ENCODE measurements at places on chromosomes 6 and 20.

GRCh38 chr6:74570044-74570443 is 635.8 kb downstream of the COL12A1 start:
- no peak for DNase-seq

GRCh38 chr20:46803123-46804020 is 91.3 kb upstream of the EYA2 start:
- no peak for DNase-seq

DNA sequence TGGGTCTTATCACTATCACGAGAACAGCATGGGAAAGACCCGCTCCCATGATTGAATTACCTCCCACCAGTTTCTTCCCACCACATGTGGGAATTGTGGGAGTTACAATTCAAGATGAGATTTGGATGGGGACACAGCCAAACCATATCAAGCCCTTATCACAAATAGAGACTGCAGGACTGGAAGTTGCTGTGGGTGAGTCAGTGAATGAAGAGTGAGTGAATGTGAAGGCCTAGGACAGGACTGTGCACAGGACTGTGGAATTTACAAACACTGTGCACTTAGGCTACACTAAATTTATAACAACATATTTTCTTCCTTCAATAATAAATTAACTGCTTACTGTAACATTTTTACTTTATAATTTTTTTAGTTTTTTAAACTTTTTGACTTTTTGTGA is 30.2 kb upstream of the BCAS1 start:
- no peak for DNase-seq

DNA sequence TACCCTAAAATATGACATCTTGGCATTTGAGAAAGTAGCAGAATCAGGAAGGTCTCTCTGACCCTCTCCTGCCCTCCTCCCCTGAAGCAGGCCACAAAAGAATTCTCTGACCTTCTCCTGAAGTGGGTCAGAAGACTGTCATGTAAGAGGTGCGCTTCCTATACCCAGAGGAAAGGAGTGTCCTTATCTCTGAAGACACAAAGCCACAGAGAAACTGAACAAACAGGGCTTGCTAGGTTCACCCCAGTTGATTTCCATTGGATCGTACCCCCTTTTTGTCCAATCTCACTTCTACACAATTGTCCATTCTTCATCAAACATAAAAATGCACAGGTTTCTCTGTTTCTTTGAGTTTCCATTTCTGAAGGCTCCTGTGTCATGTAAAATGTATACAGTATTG is 272.0 kb upstream of the SOX4 start:
- no peak for DNase-seq

- DNase-seq, result no peak
Observed at GRCh38 chr6:103269581-103269980, 1590.1 kb downstream of the HACE1 start.

DNA sequence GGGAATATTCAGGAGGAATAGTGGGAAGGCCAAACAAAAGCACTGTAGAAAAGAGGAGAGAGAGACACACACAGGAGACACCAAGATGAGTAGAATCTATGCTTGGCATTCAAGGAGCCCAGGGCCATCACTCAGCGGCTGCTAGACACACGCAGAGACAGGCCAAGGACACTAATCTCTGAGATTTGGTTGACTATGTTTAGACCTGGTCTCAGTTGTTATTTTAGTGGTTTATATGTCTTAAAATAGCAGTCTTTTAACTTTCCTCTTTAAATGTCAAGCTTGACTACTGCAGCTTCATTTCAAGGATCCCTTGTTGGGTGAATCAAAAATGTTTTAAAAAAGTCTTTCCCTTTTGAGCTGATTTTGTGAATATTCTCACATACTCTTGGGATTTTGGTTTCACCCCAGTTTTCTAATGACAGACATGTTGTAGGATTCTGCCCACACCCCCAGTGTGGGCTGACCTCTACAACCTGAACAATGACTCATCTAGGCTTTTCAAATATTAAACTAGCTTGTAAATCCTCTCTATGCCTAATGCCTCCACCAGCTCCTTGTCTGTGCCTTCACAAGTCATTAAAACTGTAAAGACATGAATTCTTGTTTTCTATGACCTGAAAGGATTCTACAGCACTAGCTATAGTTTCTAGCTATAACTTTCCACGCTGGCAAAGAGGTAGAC is 142.7 kb upstream of the EXOC2 start:
- no peak for DNase-seq

DNA sequence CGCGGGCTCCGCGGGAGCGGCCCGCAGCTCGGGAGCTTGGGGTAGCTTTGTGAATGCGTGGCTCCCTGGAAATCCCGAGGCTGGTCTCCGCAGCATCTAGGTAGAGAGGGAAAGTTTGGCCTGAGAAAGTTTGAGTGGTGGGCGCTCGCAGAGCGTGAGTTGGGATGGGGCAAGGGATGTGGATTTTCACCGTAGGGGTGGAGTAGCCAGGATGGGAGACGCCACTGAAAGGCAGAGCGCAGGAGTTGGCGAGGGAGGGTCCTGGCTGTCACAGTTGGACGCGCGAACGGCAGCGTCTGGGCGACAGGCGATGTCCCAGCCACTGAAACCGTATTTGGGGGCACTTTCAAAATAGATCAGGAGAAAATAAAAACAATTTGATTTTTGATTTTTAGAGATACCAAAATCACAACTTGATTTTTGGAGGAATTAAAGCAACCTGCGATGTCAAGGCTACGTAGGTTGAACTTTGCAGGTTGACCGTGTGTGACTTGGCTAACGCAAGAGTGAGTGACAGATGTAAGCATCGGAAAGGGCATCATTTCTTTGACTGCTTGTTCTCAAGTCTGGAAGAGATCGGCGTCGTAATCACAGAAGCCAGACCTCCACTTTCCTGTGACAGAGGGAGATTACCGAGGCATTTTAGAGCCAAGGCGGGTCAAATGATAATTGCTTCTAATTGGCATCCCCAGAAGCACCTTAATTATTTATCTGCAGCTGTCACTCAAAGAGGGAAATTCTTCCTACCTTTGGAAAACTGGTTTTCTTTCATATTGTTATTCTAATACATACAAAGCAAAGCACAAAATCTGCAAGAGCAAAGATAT is 646 bp downstream of the HEY2 start:
- no peak for DNase-seq

DNA sequence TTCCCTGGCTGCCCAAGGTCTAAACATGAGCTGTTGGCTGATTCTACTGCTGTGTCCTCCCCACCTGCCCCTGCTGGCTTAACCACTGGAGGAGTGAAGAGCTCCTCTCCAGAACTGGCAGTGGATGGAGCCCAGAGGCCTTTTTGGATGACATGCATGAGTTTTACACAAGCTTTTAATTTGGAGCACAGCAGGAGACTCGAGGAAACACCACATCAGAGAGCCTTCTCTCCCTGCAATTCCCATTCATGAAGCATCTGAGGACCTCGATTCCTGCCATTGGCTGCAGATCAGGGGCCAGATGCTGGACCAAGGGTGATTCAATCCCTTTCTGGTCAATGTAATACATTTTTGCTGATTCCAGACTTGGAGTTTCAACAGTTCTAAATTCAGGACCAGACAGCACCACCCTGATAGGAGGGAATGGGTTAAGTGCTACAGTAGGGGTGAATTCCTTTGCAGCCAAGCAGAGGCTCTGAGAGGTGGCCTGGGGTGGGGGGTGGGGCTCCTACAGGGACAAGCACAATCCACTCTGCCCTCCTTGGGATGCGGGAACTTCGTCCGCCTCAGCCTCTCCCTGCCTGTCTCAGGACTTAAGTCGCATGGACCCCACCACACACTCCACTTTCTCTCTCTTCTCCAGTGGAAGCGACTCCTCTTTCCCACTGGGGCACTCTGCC is 599 bp upstream of the PSORS1C1 start:
- DNase-seq, result no peak
